ENCODE measurements at places on chromosomes 16 and 17.

DNA sequence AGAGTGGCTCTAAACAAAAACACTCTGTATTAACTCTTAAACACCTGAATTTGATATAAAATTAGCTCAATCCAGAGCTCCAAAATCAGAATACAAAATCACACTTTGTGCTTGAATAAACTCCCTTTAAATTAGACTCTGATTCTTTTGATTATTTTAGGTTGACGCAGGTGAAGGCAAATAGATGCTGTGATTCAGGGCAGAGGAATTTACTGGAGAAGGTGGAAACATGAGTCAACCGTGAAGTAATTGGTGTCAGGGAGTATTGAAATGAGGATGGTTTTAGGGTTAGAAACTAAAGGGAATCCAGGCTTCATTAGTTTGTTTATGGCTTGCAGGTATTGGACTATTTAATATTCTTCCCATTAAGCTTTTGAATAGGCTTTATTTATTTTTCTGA, 37.1 kb upstream of the TEKT1 start:
- DNase-seq = no peak

GRCh38 chr17:17435323-17435722, 41.5 kb upstream of the MED9 start:
- no peak for DNase-seq

GRCh38 chr16:74232806-74233465, 63.7 kb upstream of the PSMD7 start:
- no peak for DNase-seq

- no peak for DNase-seq
These were observed 213.1 kb upstream of the DYNLRB2 start for GRCh38 chr16:80327740-80328139.

- DNase-seq = no peak
These were observed 84.9 kb upstream of the GNG13 start for GRCh38 chr16:885391-885790.

GRCh38 chr17:57337390-57337789, 81.1 kb downstream of the MSI2 start:
- DNase-seq = peak; percentile 60

- DNase-seq = no peak
These were observed 2.9 kb upstream of the FLCN start for GRCh38 chr17:17239832-17240231.

DNA sequence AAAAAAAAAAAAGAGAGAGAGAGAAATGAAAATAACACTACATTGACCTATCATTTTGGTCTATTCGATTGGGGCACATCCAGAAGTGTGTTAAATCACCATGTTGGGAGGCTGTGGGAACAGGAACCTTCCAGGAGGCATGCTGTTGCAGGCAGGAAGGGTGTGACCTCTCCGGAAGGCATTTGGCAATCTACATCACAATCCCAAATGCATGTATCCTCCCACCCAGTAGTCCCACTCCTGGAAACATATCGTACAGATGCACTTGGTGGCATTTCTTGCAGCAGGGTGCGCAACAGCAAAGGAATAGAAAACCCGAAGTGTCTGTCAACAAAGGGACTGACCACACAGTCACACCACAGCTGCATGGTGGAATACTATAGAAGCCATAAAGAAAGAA, 7.9 kb downstream of the PLLP start:
- no peak for DNase-seq

DNA sequence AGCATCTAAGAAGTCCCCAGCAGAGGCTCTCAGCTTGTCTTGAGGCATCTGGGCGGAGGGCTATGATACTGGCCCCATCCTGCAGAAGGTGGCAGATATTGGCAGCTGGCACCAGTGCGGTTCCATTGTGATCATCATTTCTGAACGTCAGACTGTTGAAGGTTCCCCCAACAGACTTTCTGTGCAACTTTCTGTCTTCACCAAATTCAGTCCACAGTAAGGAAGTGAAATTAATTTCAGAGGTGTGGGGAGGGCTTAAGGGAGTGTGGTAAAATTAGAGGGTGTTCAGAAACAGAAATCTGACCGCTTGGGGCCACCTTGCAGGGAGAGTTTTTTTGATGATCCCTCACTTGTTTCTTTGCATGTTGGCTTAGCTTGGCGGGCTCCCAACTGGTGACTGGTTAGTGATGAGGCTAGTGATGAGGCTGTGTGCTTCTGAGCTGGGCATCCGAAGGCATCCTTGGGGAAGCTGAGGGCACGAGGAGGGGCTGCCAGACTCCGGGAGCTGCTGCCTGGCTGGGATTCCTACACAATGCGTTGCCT, at the start of gene CIITA:
Gene CIITA, plus strand, starts transcription at position 404 of the 543 bp plus-strand sequence. Its CDS starts 129 bp downstream, at position 533.
- DNase-seq = no peak

GRCh38 chr16:68009157-68009735, 6.5 kb downstream of the DPEP2NB start:
- no peak for DNase-seq

GRCh38 chr16:89506113-89506504, 2.1 kb upstream of the SPG7 start:
- no peak for DNase-seq

DNA sequence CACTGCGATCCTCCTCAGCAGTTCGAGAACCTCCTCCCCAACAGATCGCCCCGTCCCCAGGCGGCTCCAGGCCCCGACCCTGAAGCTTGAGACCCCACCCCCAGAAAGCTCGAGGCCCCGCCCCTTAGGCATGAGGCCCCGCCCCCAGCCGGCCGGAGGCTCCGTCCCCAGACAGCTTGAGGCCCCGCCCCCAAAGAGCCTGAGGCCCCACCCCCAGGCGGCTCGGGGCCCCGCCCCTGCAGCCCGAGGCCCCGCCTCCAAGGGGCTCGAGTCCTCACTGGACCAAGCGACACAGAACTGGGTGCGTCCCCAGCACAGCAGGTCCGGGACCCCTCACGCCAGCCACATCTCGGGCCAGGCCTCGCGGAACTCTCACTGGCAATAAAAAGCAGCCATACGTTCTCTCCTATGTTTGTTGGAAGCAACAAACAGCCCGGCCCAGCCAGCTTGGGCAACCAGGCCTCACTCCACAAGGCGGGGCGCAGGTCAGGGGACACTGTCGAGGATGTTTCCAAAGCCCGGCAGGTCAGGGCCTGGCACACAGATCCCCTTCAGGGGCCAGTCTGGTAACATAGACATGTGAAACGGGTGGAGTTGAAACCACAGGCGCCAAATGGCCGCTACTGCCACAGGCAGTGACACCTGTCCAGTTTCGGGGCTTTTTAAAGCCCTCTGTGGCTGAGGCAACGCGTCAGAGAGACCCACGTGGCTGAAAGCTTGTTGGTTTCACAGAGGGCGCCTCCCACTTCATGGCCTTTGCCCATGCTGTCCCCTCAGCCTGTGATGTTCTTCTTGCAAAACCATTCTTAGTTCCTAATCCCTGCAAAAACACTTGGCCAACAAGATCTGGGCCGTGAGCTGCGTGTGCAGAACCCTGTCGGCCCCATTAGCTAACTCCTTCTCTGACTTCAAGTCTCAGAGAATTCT, 224.2 kb downstream of the PARN start:
- peak; percentile 0 for DNase-seq

GRCh38 chr17:57352665-57353175, 96.4 kb downstream of the MSI2 start:
- DNase-seq = no peak

DNA sequence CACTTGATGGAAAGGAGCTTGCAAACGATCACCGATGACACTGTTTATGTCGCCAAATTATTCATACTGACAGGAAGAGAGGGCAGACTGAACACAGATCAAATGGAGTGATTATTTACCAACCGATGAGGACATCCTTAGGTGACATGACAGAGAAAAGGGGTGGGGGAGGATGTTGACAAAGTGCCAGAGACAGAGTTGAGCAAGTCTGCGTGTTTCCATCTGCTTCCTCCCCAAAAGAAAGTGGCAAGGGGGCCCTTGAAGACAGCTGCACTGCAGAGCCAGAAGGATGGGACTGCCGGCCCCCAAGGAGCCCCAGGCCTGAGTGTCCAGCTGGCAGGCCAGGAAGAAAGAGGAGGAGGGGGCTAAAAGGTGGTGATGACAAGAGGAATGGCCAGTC, 191.0 kb upstream of the RPL38 start:
- no peak for DNase-seq

GRCh38 chr16:89615596-89616090, 2.2 kb downstream of the DPEP1 start:
- no peak for DNase-seq

- DNase-seq = peak; percentile 11
These were observed 14.5 kb downstream of the GLIS2 start for GRCh38 chr16:4330277-4330874.

- no peak for DNase-seq
These were observed 14.2 kb upstream of the LASP1NB start for GRCh38 chr17:38911081-38911730.

DNA sequence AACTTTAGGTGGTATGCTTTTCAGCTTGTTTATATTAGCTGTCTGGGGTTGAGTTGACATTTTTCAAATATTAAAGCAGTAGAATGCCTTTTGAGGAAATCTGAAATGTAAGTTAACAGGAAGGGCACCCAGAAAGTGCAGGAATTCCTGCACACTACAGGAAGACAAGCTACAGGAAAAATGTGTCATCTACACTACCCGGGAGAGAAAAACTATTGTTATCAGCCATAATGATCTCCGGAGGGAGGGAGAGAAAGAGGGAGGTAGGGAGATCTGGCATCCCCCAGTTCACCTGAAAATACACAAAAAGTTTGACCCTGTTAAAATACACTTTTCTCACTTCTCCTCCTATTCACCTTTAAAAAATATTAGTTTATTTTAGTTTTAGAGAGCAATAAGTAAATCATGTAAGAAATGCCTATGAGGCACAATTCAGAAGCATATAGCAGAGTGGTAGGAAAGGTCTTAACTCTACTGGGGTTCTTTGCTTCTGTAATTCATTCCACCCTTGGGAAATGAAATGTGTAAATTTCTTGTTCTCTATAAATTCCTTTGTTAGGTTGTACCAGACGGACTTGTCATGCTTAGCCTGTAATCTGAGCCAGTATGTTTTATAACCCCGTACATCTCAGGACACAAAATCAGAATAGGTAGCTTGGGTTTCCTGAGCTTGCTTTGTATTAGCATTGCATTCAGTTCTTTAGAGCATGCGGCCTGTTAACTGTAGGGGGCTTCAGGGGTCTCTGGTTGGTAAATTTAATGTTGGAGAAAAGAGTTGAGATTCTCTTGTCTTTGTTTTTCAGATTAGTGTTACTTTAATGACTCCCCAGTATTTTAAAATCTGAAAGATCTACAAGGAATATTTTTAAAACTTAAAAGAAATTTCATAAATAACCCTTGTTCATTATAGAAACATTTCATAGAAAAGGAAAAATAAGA, 3.3 kb downstream of the MAP2K6 start:
- DNase-seq = no peak

DNA sequence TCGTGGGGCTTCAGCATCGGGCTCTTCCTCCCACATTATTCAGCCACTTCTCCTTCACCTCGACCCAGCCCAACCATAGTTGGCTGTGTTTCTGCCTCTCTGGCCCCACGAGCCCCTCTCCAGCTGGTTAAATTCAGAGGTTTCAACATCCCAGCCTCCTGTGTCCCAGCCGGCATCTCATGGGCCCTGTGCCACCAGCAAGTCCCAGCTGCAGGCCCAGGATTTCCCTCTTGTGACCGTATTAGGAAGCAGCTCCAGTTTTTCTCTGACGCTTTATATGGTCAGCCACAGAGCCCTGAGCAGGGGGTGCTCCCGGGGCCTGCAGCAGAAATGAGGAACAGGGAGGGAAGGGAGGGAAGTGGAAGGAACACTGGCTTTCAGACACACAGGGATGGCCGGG, 27.4 kb downstream of the MYH11 start:
- no peak for DNase-seq

DNA sequence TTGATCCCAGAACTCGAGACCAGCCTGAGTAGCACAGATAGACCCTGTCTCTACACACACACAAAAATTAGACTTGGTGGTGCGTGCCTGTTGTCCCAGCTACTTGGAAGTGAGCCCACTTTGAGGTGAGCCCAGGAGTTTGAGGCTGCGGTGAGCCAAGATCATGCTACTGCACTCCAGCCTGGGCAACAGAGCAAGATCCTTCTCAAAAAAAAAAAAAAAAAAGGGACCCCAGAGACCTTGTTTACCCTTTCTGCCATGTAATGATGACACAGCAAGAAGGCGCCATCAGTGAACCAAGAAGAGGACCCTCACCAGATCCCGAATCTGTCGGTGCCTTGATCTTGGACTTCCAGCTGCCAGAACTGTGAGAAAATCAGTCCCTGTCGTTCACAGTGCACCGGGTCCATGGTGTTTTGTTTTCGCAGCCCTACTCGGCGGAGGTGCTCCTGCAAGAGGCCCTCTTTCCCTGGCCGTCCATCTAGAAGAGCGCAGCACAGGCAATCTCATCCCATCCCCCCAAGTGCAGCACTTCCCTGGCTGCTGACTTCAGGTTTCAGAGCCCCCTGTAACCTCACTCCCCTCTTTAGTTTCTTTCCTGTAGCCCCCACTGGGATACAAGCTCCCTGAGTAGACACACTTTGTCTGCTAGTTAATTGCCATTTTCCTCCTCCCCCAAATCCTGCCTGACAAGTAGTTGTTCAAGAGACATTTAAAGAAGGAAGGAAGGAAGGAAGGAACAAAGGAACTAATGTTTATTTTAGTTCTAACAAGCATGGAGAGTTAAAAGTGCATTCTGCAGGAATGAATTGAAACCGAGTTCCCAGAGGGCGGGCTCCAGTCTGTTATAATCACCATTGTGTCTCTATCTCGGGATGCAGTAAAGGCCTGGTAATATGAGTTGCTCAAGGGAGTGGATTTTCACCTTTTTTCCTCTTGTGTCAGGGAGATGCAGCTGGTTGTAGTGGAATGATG, 115.3 kb downstream of the SNX29 start:
- no peak for DNase-seq

DNA sequence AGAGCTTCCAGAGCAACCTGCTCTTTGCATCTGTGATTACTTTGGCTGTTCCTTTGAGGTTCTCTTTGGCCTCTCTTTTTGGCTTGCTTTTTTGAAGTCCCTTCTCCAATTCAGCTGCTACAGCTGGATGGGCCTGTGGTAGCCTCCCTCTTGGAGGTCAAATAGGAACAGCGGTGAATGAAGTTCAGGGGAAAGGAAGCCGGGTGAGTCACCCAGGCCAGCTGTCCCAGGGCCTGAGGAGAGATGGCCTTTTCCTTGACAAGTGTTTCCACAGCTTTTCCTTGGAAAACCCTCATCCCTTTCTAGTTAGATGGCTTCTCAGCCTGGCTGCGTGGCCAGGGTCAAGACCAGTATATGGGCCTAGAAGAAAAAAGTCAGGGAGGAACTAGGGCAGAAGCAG, 103.1 kb downstream of the STX8 start:
- DNase-seq = no peak

Measured in NCI-H446 (cell line).